ENCODE measurements at places on chromosomes 7 and 10.

DNA sequence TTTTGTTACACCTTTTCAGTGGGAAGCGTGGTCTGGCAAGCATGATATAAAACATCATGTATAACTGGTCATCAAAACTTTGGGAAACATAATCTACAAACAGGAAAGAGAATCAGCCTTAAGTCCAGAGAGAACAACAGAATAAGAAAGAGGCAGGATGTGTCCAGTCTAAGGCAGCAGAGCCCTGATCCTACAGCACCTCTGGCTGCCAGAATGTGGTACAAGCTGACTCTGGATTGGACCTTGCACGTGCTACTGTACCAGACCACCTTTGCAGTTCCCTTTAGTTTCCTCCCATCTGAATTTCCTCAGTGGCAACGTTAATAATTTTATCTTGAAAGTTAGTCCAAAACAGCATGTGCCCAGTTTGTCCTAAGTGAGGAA is 824.6 kb upstream of the IGFBP3 start:
- no peak for DNase-seq

GRCh38 chr7:81457852-81458522 is 311.9 kb downstream of the HGF start:
- no peak for DNase-seq

DNA sequence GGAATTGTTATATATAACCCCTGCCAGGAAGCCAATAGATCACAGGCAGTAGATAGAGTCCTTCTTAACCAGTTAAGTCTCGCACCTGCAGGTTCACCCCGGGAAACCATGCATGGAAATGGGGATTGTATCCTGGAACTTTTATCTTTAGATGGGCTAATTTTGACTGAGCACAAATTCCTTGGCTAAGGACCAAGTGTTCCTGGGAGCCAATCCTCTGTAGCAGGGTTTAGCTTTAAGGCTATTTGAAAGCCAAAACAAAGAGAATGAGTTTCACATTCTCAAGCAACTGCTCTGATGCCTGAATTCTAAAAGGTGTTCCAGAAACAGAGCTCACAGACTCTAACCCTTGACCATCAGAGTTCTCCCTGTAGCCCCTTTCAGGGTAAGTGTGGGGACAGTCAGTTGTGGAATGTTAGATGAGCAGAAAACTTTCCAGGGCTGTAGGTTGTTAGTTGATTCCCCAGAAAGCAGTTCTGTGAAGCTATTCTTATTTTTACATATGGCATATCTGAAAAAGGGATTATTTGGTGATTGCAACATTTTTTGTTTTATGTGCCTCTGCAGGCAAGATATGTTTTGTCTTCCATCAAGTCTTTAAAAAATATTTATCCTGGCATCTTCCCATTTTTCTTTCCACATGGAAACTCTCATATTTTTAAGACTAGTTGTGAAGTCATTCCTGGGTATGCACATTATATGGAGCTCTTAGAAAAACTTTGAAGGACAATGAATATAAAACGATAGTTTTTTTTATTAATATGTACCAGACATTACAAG is 16.2 kb upstream of the NPVF start:
- no peak for DNase-seq

- no peak for DNase-seq
Measured at GRCh38 chr10:52071814-52072213, 242.3 kb upstream of the DKK1 start.

- no peak for DNase-seq
Measured at GRCh38 chr7:1022801-1023465, 21.4 kb upstream of the GPR146 start.

DNA sequence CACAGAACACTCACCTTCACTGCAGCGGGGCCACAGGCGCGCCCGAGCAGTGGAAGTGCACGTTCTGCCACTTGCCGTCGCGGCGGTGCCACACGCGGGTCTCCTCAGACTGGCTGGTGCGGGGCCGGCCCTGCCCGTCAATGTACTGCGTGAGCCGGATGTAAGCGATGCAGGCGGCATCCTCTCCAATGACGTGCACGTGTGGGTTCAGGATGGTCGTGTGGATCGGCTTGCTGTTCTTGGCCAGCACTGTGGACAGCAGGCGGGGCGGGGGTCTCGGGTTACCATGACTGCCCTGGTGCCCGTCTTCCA is 19.2 kb downstream of the YKT6 start:
- DNase-seq: no peak

GRCh38 chr10:1514681-1515080 is 222.6 kb downstream of the ADARB2 start:
- no peak for DNase-seq

DNA sequence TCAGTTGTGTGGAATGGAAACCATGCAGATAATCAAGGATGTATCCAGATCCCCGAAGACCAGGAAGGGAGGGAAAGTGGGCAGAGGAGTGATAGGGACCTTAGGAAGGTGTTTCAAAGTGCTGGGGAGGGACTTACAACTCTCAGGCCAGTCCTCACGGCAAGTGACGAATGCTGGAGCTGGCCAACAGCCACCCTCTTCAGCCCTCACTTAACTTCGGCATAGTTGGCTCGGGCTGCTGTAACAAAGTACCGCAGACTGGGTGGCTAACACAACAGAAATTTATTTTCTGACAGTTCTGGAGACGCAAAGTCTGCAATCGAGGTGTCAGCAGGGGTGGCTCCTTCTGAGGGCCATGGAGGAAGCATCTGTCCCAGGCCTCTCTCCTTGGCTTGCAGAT is 265.9 kb upstream of the YAE1 start:
- DNase-seq: no peak

GRCh38 chr7:6175645-6176044 is 96.8 kb downstream of the CYTH3 start:
- DNase-seq: no peak

DNA sequence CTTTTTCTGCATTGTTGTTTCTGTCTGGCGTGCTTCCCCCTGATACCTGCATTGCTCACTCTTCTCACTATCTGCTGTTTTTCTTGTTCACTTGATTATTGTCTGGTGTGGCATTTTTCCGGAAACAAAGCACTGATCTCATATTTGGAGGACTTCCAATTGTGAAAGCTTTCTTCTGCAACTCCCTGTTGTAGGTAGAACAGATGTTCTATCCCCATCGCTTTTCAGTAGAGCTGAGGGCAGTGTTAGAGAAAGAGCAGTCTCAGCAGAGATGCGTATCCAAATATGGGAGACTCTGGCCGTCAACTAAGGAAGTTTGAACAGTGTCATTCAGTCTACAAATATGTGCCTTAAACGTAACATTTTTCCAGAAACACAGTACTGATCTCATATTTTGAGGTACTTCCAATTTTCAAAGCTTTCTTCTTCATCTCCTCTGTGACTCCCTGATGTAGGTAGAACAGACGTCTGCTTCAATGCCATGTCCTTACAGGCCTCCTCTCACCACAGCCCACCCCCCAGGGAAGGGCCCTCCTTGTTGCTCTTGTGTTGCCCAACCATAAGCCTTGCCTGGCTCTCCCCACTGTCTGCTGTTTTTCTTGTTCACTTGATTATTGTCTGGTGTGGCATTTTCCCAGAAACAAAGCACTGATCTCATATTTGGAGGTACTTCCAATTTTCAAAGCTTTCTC is 27.1 kb upstream of the GJD4 start:
- no peak for DNase-seq

- DNase-seq: peak; percentile 51
Measured at GRCh38 chr7:72441791-72442190, 29.7 kb upstream of the CALN1 start.

- DNase-seq: no peak
Measured at GRCh38 chr10:51389415-51390321, 309.7 kb downstream of the CSTF2T start.

GRCh38 chr10:29105516-29106215 is 183.2 kb upstream of the LYZL1 start:
- no peak for DNase-seq

DNA sequence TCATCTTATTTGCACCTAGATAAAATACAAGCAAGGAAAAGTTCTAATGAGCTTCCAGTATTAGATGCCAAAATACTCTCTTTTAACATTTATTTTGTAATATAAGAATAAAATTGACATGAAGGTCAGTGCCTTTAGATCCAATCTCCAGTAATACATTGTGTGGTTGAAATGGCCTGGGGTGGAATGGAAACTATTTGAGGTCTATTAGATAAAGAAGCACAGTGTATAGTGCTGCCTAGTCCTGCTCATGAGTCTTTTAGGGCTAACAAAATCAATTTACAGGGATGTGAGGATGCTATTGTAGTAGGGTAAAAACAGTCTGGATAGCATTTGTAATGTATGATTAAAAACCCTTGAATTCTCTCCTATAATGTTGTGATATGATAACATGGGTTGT is 84.5 kb upstream of the ETV1 start:
- no peak for DNase-seq

- no peak for DNase-seq
Measured at GRCh38 chr10:79022565-79023230, 46.1 kb upstream of the ZMIZ1 start.

DNA sequence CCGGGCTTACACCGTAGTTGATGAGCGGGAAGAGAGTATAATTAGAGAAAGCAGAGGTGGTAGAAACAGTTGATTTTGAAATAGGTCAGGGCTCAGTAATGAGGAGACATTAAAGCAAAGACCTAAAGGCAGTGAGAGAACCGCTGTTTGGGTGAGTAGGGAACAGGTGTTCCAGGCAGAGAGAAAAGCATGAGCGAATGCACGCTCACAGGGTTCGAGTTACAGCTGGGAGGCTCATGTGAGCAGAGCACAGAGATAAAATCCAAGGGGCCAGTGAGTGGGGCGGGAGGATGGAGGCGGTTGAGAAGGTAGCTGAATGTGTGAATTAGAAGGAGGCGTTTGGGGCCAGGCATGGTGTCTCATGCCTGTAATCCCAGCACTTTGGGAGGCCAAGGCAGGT is 39.9 kb downstream of the APBB1IP start:
- no peak for DNase-seq

GRCh38 chr7:35533902-35534301 is 161.0 kb downstream of the HERPUD2 start:
- DNase-seq: no peak

- DNase-seq: no peak
Measured at GRCh38 chr7:103446049-103446520, at the start of gene SLC26A5. Gene SLC26A5, minus strand, starts transcription at chr7:103446207. Its CDS starts 24,693 bp downstream, at chr7:103421514.

- no peak for DNase-seq
Measured at GRCh38 chr7:113921363-113921762, 2.6 kb upstream of the PPP1R3A start.

GRCh38 chr7:157309988-157310668 is 26.7 kb upstream of the DNAJB6 start:
- DNase-seq: no peak

- DNase-seq: no peak
Measured at GRCh38 chr10:100970914-100971811, 1.9 kb downstream of the SEMA4G start.

- DNase-seq: no peak
Measured at GRCh38 chr10:123507298-123507697, 158.9 kb upstream of the GPR26 start.

GRCh38 chr10:46520941-46521340 is 35.5 kb downstream of the GPRIN2 start:
- DNase-seq: no peak

DNA sequence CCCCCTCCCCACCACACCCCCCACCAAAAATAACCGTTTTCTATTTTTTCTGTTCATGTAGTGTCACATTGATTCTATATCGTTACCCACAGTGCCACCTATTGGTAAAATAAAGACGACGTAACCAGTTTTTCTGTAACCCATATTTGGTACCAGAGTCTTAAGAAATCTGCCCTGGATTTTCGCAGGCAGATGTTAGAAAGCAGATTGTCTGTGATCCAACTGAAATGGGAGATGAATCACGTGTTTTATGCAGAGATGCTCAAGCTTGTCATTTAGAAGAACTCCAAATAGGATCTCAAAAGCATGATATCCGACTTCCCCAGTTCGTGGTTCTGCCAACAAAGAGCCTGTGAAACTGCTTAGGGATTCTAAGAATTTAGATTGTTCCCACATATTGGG is 261.1 kb upstream of the CSTF2T start:
- peak; percentile 6 for DNase-seq

GRCh38 chr10:76403912-76404311 is 972.5 kb downstream of the LRMDA start:
- no peak for DNase-seq

- no peak for DNase-seq
Measured at GRCh38 chr7:19869979-19870378, 96.6 kb upstream of the TMEM196 start.

GRCh38 chr10:94299417-94299816 is 63.3 kb downstream of the NOC3L start:
- no peak for DNase-seq

GRCh38 chr10:49134327-49134726 is 506 bp upstream of the FAM170B start:
- DNase-seq: no peak

GRCh38 chr7:156379324-156380070 is 261.1 kb upstream of the RNF32 start:
- no peak for DNase-seq

DNA sequence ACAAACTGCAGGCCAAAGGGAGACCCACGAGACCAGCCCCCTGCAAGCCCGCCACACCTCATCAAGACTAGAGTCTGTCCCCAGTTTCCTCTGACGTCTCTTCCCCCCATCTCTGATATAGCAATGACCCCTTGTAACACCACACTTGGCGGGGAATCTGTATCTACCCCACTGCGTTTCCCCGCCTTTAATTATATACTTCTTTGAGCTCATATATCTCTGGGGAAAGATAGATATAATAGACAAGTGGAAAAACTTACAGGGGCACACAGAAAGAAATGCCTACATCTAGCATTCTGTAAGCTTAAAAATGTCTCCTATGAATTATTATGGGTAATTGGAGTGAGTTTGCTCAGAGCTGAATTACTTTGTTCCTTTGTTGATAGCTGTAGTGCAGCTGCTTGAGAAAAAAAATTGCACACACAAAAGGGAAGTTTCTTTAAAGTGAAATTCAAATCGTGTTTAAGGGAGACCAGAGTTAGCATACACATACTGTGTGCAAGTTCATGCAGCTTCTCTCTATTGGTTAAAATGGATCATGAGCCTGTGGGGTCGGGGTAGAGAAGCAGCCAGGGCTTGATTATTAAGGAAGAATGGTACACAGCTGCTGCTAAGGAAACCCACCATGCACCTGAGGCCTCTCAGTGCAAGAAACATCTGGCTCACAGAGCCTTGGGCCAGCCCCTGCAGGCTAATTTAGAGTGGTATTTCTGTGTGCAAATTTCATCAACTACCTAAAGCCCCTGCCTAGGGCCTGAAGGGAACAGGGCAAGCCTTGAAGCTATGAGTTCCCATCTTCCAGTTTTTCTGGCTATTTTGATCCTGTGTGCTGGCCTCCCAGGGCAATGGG is 32.5 kb downstream of the CDCA7L start:
- no peak for DNase-seq

GRCh38 chr7:103106005-103106702 is 31.2 kb downstream of the ARMC10 start:
- DNase-seq: no peak

- no peak for DNase-seq
Measured at GRCh38 chr10:45198486-45199204, 116.8 kb downstream of the OR13A1 start.

Data from occipital lobe (tissue), 3 donors.